ENCODE measurements at places on chromosomes 11 and 22.

DNA sequence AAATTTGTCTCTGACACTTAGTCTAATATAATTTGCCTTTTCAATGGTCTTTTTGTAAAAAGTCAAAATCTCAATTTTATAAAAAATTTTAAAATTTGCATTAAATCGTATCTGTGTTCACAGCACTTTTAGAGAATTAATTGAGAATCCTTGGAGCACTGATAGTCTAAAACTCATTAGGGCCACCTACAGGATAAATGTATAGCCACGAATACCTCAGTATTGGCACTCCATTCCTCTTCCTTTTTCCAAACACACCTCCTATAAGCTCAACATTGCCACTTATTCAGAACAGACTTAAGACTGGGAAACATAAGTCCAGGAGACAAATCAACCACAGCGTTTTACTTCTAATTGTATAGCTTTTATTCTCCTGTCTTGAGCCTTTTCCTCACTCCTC lies 776.0 kb upstream of the ARHGAP42 start:
- DNase-seq = no peak

- DNase-seq = no peak
Observed at GRCh38 chr22:23826510-23827350, 12.1 kb downstream of the DERL3 start.

GRCh38 chr11:103499710-103500340 lies 390.6 kb downstream of the DYNC2H1 start:
- DNase-seq = no peak

DNA sequence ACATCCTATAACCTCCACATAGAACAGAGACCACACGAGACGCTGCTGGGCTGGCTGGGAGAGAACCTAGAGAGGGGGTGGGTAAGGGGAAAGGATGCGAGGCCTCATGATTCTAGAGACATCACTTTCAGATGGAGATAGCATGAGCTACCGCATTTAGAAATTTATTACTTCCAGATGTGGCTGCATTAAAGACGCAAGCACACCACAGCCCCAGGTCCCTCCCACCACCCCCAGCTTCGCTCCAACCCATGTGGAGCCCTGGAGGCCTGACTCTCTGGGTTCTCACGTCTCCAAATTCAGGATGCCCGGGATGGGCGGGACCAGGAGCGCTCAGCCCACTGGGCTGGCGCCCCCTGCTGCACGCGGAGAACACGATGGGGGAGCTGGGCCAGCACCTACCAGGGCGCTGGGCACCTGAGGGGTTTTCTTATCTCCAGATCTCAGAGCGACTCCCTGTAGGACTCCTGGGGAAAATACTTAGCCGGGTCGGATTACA lies 13.6 kb downstream of the MRPL21 start:
- no peak for DNase-seq

DNA sequence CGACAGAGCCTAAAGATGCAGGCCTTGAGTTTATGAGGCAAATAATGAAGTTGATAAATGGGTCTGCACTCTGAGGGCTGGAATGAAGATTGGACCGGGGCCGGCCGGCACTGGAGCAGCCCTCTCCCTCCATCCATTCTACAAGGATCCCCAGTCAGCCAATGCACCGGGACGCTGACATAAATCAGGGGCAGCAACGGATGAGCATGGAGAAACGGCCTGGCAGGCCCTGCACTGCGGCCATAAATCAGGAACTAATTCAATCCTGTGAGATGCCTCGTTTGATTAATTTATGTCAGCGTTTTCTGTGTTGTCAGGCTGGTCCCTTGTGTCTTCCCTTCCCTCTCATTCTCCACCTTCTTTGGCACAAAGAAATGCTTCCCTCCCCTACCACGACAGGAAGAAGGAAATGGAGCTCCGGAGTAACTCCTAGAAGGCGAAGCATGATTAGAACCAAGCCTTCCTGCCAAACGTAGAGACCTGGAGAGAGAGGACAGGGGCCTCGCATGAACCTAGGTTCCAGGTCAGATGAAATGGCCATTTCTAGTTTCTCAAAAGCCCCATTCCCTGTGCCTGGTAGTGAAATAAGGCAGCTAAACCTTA lies 358.4 kb downstream of the OPCML start:
- no peak for DNase-seq

DNA sequence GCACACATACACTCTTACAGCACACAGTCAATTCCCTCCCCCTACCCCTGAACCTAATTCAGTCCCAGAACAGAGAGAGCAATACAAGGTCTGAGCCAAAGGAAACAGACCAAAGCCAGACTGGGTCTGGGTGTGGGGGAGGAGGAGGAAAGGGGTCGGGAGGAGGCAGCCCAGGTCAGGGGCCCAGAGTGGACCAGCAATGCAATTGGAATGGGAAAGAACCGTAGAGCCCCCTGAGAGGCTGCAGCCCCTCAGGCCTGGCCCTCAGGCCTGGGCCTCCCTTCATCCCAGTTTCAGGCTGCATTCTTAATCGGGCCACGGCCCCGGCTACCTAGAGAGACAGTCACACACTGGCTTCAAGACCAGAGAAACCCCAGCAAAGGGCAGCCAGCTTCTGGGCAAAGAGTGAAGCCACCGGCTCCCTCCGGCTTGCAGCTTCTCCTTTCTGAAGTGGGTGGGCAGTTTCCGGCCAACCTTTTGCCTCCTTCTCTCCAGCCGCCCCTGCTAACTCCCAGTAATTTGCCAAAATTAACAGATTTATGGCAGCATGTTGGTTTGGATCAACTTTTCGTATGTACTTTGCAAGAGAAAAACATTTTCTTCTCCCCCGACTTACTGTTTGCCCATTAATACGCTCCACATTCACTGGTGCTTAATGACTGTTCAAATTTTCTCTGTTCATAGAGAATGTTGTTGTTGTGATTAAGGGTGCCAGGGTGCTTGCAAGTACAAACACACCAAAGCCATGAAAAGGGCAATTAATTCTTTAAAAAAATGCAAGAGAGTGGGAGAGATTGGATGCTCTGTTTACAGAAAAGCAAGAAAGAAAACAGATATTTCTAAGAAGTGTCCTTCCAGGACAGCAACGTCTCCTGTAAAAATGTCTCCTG lies 488.3 kb downstream of the MN1 start:
- no peak for DNase-seq

- no peak for DNase-seq
Observed at GRCh38 chr11:27234961-27235360, 128.1 kb downstream of the CCDC34 start.

DNA sequence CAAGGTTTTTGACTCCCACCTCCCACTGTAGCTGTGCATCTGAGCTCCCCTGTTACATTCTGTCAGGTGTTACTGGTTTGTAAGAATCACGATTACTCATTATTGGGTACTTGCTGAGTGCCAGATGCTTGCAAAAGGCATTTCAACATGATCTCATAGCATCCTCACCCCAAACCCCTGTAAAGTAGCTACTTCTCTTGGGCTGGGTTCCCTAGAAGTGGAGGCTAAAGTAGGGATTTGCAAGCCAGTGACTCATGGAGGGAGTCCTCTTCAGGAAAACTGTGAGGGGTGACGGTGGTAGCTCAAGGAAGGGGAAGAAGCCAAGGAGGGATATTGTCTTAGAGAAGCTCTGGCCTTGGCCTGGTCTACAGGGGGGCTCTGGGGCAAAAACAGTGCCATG lies 78.6 kb downstream of the TIMP3 start:
- no peak for DNase-seq

GRCh38 chr11:61814247-61814957 lies 2.4 kb downstream of the FADS1 start:
- no peak for DNase-seq

- no peak for DNase-seq
Observed at GRCh38 chr11:125350206-125351032, 145.6 kb downstream of the FEZ1 start.

DNA sequence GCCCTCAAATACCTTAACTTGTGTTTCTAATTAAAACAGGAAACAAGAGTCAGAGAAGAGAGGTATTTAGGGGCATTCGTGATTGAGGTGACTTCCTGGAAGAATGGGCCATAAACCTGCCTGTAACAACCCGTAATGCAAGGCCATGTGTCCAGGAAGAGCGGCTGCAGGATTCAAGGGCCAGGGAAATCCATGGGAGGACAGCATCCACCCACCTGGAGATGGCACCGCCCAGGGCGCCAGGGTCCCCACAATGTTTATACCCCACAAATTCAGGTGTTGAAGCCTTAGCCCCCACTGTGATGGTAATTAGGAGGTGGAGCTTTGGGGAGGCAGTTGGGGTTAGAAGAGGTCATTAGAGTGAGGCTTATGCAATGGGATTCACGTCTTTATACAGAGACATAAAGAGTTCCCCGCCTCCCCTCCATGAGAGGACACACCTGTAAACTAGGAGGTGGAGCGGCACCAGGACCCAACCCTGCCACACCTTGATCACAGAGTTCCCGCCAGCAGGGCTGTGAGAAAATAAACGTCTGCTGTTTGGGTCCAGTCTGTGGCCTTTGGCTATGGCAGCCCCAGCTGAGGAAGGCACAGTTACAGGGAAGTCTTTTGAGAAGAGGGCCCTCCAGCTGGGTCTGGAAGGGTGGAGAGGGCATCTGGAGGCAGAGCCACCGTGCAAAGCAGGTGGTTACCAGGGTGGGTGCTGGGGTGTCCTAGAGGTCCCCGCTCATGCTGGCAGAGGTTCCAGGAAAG lies 1394.3 kb downstream of the TBC1D22A start:
- DNase-seq = no peak

- no peak for DNase-seq
Observed at GRCh38 chr11:105700271-105700670, 90.4 kb downstream of the GRIA4 start.

DNA sequence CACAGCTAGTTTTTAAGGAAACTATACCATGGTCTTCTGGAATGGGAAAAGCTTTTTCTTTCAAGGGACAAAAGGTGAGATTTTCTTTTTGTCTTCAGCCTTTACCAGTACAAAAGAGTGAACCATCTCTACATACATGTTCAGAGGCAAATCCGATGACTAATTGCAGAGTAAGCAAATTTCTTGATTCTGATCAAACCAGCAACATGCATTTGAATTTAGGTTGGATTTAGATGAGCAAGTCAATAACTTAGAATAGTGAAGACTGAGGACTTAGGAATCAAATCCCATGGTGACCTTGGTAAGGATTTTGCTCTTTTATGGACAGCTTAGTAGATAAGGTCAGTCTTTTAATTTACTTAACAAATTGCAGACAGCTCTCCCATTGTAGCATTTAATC lies 65.9 kb upstream of the BLID start:
- no peak for DNase-seq

DNA sequence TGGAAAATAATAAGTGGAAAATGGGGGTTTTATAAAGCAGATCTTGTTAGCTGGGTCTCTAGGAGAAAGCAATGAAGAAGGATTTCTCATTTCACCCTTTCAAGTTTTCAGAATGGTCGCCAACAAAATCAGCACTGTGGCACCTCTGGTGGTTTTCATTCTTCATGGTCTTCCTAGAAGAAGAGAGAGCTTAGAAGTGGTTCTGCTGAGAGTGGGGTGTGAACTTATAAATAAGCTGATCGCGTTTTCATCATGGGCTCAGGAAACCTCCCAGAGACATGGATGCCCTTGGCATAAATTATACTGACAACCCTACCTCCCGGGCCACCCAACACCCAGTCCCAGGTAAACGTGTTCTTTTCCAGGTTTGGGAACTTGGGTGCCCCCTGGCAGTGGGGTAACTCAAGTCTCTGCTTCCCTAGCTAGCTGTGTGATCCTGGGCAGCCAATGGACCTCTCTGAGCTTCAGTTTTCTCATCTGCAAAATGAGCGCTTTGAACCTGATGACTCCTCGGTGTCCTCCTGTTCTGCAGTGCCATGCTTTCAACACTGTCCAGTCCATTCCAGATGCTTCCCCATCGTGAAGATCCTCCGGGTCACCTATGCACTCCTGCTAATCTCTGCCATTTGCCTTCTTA lies 72.6 kb upstream of the GRAMD1B start:
- DNase-seq = no peak

DNA sequence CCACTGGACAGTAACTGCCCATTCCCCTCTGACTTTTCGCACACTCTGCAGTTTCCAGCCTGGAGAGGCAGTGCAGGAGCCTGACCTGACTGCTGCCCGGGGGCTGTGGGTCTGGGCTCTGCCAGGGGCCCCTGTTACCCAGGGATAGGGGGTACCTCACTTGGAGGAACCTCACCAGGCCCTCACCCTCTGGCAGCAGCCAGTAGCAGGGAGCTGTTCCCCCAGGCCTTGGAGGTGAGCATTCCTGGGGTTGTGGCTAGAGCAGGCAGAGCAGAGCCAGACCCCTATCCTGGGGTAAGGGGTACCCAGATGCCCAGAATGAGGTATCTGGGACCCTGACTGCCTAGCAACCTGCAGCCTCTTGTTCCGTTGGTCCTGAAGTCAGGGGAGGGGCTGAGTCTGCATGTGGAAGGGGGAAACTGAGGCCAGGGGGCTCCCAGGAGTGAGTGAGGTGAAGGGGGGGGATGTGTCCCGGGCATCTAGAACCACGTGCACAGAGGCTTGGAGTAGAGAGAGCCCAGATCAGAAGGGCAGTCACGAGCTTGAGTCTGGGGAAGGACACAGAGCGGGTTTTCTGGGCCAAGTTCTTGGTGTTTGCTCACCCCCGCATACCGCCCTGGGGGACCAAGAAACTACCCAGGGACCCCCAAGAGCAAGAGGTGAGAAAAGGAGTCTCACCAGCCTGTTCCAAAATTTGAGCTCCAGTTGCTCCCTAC lies 43.9 kb upstream of the ACCSL start:
- DNase-seq = no peak

GRCh38 chr11:111384494-111384893 lies 5.4 kb upstream of the POU2AF1 start:
- no peak for DNase-seq

GRCh38 chr11:35061516-35062440 lies 77.2 kb upstream of the CD44 start:
- no peak for DNase-seq

GRCh38 chr11:119935349-119935925 lies 202.5 kb downstream of the TRIM29 start:
- DNase-seq = no peak

- DNase-seq = no peak
Observed at GRCh38 chr11:44366741-44367140, 56.8 kb upstream of the ALX4 start.

All from stimulated activated CD4-positive, alpha-beta T cell treated with anti-CD3 and anti-CD28 coated beads, Interleukin-1b, Interleukin-23, amount 100 ng/mL, for 4 hours (primary cell).